DMS 273 treated with DMSO at 0.1 percent for 48 hours (cell line): ENCODE measurements at places on chromosomes 12 and 14.

DNA sequence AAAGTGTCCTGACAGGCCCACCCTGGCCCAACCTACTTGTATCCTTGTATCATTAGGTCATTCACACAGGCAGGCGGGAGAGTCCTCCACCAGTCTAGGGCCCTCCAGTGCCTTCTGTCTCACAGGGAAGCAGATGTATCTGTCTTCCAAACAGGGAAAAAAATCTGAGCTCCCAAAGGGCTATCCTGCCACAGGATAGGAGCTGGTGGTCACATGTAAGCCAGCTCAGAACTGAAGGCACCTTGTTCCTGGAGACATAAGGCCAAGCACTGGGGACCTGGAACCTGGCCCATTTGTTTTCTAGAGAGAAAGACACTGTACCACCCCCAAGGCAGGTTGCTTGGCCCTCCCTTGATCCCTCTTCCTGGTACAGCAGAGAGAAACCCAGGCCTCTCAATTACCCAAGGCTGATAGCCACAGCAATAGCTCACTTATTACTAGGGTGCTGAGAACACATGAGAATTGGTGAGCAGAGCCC, 19.4 kb upstream of the PLEKHH1 start:
- DNase-seq = peak; percentile 72

DNA sequence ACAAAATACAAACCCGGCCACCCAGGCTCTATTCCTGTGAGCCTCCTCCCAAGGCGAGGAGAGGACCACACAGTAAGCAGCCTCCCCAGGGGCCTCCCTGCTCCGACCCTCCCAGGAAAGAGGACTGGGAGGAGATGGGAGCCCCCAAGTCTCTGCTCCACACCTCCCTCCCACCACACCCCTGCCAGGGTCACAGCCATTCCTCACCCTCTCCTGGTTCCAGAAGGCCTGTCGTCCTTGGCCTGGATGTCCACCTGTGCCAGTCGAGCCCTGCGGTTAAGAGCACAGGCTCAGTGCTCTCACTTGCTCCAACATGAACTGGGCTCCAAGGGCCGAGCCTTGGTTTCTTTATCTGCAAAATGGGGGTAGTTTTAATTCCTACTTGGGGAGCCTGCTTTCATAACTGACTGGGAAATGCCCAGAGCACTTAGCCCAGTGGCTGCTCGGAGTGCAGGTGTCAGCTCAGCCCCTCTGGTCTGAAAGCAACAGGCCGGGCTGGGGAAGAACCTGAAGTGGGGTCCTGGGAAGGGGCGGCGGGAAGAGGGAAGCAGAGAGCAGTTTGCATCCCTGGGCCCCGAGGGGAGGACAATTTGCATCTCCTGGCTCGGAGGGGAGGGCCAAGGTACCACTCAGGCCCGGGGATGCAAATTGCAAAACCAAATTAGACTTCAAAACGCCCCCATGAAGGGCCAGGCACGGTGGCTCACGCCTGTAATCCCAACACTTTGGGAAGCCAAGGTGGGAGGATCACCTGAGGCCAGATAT, 23.6 kb downstream of the TCHP start:
- no peak for DNase-seq

GRCh38 chr12:75457191-75457590, 23.4 kb upstream of the GLIPR1 start:
- no peak for DNase-seq

DNA sequence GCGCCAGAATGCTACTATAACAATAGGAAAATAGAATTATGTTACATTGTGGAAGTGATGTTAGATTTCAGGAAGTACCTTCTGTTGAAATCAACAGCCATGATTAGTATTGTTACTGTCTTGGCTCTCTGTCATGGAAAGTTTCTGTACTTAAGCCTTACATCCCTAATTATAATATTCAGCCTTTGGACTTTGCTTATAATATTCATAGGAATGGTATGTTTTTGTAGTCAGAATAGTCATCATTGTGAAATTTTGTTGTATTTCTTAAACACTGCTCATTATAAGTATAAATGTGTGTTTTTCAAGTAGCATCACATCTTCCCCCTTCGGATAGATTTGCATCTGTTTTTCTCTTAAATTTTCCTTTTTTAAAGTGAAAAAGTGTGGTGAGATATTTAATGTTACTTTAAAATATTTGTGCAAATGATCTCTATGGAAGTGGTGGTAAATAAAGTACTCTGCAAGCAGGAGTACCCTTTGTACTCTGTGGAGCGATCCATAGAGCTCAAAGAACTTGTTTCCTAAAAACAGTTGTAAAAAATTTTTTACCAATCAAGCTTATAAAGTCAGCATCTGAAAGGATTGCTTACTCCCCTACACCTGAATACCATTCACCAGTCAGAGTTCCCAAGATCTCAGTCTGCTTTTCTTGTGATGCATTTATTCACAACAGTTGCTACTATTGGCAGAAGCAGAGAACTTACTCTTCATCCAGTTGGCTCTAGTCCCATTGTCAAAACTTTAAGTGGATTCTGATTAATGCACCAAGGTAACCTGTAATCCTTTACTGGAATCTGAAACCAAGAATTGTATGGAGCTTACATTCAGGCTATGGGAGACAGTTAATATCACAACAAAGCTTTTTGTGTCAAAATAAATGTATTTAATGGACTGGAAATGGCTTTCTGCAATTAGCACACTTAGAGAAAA, 87.8 kb downstream of the RIC8B start:
- no peak for DNase-seq
